Fibroblast of skin of right quadriceps (primary cell): ENCODE measurements at places on chromosomes 4 and X.

DNA sequence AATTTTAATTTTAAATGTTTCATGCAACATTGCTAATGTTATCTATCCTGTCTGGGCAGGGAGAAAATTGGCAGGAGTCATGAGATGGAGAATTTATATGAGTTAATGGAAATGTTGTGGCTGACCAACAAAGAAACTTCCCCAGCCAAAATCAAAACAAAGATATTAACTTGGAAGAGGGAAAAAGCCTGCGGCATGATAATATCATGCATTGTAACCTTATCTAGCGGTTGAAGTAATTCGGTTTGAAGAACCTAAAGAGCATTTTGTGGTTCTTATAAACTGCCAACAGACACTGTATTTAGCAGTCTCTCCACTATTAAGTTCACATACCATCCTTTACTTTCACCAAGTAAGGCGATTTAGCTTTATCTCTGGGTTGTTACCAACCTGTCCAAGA is 42.3 kb downstream of the DKK2 start:
- DNase-seq: no peak

DNA sequence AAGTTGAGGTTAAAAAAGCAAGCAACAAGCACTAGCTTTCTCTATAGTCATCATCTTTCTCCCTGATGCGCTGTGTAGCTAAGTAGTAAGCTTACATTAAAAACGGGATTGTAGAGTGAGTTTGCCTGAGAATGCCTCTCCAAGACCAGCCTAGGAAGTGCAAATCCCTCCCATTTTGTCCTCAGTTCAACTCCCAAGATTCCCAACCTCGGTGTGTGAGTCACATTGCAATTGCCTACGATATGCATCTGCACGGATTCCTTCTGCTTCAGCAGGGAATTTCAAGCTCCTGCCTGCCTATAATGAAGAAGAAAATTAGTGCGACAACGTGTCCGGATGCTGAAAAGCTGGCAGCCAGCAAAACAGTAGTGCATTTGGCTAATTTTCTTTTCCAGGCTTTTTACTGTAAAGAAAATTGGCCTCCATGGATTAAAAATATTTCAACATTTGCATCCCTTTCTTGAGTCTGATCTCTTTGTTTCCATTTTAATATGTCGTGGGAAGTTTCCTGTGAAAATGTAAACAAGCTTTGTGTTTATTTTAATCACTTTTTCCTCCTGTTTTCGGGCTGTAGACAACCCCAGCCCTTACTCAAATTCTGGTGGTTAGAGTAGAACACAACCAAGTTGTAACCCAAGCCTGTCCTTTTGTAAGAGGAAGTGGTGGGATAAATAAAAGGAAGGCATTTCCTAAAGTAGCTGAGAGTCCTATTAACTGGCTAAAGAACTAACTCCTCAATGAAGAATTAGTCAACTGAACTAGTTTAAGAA is 58.4 kb upstream of the TET2 start:
- DNase-seq: peak; percentile 95

GRCh38 chr4:153520801-153521329 is 54.7 kb downstream of the TMEM131L start:
- DNase-seq: no peak

- no peak for DNase-seq
These were observed 21.0 kb upstream of the BCORL1 start for GRCh38 chrX:129961180-129962083.

GRCh38 chr4:53908661-53909078 is 155.7 kb downstream of the CHIC2 start:
- peak; percentile 96 for DNase-seq

DNA sequence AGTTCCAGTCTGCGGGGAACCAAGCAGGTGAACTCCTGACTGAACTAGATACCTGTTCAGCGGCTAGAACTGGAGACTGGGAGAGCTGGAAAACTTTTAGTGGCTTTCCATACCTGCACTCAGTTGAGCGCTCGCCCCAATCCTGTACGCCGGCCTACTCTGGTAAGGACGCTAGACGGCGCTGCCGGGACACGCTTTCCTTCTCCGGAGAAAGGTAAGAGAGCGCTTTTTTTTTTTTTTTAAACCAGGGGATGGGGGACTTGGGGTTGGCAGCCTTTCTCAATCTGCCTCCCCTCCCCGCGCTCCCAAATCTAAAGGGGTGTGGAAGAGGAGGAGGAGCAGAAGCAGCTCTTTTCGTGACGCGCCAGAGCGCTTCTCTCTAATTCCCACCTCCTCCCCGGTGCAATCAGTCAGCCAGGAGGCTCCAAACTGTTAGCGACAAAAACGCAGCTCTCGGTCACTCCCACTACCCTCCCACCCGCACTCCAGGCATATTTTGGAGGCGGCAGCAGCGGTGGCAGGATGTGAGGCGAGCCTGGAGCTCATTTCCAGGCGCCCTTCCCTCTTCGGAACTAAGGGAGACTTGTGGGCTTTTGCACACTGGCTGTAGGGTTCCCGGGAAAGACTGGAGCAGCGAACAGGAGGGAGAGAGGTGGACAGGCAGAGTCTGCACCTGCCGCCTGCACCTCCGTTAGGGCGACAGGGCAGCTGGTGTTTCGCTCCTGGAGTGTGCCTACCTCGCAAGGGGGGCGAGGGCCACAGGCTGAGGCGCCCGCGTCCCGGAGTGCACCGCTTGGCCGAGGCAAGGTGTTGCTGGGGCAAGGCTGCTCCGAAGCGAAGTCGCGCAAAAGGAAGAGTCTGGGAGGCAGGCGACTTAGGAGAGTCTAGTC is at the start of gene IL1RAPL2:
Gene IL1RAPL2 (plus strand): TSS at position 409 of the 890 bp plus-strand sequence.
- DNase-seq: peak; percentile 2

- DNase-seq: no peak
These were observed 94.8 kb downstream of the MAML3 start for GRCh38 chr4:140059159-140059558.

DNA sequence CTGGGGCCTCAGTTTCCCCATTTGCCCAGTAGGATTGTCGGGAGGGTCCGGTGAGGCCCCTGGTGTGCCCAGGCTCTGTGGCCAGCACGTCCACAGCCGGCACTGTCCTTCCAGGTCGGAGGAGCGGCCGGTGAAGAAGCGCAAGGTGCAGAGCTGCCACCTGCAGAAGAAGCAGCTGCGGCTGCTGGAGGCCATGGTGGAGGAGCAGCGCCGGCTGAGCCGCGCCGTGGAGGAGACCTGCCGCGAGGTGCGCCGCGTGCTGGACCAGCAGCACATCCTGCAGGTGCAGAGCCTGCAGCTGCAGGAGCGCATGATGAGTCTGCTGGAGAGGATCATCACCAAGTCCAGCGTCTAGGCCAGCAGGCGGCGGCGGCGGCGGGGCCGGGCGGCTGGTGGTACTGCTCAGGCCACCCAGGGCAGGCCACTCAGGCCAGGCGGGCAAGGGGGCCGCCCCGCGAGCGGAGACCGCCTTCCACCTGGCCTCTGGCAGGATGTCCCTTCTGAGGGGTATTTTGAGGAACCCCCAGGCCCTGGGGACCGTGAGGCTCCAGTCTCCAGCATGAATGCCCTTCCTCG is 6.7 kb downstream of the MSANTD1 start:
- no peak for DNase-seq

DNA sequence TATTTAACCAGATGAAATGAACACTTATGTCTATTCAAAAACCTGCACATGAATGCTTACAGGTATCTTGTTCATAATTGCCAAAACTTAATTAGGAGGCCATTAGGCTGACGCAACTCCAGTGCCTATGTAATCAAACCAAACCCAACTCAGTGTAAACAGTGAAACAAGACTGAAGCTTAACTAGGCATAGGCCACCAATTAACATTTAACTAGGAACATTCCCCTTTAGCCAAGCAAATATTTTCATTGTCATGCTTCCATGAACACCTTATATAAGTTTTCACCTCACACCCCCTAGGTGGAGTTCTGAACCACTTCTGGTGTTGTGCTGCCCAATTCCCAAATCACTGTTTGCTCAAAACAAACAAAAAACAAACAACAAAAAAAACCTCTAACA is 686.0 kb downstream of the STPG2 start:
- DNase-seq: no peak

- no peak for DNase-seq
These were observed 1917.3 kb downstream of the C4orf33 start for GRCh38 chr4:131013226-131013625.

DNA sequence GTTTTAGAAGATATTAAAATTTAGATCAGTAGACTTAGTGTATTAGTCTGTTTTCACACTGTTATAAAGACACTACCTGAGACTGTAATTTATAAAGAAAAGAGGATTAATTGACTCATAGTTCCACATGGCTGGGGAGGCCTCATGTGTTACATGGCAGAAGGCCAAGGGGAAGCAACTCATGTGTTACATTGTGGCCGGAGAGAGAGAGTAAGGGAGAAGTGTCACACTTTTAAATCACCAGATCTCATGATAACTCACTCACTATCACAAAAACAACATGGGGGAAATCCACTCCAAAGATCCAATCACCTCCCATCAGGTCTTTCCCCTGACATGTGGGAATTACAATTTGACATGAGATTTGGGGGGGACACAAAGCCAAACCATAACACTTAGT is 1159.7 kb upstream of the PCDH7 start:
- DNase-seq: no peak

DNA sequence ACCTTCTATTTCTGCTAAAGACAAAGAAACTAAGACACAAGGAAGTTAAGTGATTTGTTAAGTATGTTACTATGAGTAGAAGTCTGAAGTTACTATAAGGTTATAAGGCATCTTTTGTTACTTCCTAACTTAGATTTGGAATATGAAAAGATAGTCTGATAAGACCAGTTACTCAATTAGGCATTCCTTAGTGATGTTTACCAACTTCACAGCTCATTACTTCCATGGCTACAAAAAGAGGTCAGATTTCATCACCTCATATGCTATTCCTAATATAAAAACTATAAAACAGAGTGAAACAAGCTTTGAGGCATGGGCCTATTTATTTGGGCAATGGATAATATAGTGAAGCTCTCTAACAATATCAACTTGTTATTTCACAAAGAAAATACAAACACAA is 143.1 kb downstream of the TBCK start:
- no peak for DNase-seq

DNA sequence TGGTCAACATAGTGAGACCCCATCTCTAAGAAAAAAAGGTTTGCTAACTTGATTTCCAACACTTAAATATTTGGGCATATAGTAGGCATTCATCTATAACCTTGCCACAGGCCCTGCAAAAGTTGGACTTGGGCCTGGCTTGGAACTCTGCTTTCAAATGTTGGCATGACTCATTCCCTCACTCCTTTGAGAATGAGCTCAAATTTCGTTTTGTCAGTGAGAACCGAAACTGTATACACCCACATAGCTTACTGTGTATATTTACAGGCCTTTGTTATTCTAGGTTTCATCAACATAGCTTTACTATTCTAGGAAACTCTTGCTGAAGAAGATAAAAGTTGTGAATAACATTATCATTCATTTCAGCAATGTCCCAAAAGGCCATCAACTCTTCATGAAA is 88.7 kb upstream of the ELOVL6 start:
- peak; percentile 73 for DNase-seq

- DNase-seq: no peak
These were observed 105.5 kb downstream of the ARHGAP10 start for GRCh38 chr4:147837435-147837834.

- DNase-seq: no peak
These were observed 51.4 kb downstream of the CPZ start for GRCh38 chr4:8643986-8644385.

- no peak for DNase-seq
These were observed 136.9 kb upstream of the ZIC3 start for GRCh38 chrX:137428766-137429591.

DNA sequence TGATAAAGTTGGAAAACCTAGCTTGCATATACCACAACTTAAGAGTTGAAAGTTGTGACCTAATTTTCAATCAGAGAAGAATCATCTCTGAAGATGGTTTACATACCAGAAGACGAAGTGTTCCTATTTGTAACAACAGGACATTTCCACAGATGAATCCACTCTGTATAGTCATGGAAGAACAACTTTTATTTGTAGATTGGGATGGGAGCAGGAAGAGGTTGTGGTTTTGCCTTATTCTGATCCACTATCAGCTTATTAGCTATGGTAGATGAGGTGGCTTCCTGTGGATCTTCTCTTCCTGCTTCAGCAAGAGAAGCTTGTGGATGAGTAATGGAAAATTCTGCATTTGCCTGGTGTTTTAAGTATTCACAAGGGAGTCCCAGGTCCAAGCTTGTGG is 18.6 kb upstream of the SUPT20HL1 start:
- peak; percentile 83 for DNase-seq

- DNase-seq: peak; percentile 28
These were observed 28.5 kb downstream of the PHEX start for GRCh38 chrX:22060415-22061280.

DNA sequence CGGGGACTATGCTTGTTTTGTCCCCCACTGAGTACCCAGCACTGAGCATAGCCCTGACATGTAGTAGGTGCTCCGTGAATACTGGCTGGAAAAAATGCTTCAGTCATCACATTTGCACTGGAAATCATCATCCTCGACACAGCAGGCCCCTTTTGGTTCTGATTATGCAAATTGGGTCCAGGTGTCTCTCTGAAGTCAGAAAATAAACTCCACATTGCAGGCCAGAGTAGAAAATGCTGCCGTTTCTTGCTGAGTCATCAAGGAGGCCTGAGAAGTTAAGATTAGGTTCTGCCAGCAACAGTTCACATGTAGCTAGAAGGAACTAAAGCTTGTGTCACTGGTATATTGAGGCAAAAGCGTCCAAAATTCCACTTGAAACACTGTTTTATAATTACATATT is 15.0 kb upstream of the STK32B start:
- DNase-seq: peak; percentile 87

DNA sequence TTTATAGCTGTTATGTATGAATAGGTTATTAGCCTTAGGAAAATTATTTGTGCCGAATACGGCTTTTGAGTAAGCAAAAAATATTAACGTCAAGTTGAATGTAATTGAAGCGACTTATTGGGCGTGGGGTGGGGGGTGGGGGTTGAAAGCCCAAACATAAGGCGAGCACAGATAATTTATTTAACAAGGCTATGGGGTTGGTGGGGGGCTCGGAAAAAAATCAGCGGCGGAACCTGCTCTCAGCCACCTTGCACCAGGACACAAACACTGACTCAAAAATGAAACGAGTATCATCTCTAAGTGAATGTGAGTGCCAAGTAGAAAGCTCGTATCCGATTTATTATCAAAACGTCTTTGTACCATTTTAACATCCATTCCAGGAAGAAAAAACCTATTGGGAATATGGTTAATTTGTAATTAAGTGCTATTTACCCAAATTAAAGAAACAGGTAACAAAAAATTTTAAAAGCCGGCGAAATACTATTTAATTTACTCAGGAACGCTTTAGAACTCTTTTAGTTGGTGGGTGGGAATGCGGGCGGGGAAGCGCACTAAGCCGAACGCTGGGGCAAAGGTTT is 902 bp upstream of the LARP1B start:
- DNase-seq: peak; percentile 15

GRCh38 chrX:150163956-150164726 is 199.0 kb upstream of the MAMLD1 start:
- DNase-seq: no peak

GRCh38 chr4:87204559-87204958 is 15.9 kb downstream of the KLHL8 start:
- DNase-seq: no peak

DNA sequence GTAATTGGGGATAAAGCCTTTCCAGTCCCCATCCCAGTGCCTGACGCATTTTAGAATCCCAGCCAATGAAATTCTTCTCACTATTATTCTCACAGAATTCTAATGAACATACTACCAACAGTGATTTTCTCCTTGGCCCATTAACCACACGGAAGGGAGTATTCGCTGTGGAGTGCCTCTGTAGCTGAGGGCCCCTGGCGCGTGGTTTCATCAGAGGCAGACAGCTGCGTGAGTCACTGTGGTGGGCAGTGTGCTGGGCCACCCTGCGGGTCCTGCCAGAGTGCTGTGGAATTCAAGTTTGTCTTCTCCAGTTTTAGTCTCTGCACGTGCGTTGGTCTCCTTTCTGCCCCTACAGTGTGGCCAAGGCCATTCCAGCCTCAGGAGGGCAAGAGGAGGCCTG is 335.4 kb upstream of the FAT1 start:
- DNase-seq: no peak
